ENCODE measurements at places on chromosomes 12 and 14.

DNA sequence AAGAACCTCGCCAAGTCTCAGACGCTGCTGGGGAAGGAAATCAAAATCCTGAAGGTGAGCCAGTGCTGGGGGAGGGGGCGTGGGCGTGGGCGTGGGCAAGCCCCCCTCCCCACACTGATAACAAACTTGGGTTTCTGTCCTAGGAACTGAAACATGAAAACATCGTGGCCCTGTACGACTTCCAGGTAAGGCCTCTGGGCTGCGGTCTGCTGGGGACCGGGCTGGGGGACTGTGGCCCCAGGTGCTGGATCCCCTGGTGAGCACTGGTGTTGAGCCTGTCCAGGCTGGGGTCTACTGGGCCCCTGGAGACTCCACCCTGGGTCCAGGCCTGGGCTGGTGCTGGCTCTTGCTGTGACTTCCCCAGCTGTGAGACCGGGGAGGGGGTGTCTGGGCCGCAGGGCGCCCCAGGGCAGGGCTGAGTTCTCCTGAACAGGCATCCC is 1.2 kb downstream of the ULK1 start:
- no peak for DNase-seq

DNA sequence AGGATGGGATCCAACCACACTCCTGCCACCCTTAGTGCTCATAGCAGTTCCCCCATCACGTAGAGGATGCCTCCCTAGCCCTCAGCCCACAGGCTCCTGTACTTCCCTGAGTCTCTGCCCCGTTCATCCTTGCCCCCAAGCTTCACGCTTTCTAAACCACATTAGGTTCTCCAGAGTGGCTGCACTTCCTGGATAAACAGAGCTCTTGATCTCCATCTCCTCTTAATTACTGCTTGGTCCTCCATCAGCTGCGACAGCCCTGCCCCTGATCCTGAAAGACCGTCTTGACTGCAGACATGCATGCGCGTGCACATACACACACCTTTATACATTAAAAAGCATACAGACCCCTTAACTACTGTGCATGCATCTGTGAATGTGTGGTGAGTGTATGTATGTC is 530.0 kb downstream of the BCL11B start:
- no peak for DNase-seq

- no peak for DNase-seq
Measured at GRCh38 chr12:94126067-94126466, 22.3 kb upstream of the PLXNC1 start.

- no peak for DNase-seq
Measured at GRCh38 chr14:96149131-96149530, 55.5 kb upstream of the BDKRB2 start.

- DNase-seq, result no peak
Measured at GRCh38 chr12:44377443-44378187, 498.5 kb downstream of the NELL2 start.

- DNase-seq, result no peak
Measured at GRCh38 chr12:11667171-11667570, 17.7 kb downstream of the ETV6 start.

GRCh38 chr14:61188978-61189808 is 91.9 kb downstream of the TMEM30B start:
- no peak for DNase-seq

DNA sequence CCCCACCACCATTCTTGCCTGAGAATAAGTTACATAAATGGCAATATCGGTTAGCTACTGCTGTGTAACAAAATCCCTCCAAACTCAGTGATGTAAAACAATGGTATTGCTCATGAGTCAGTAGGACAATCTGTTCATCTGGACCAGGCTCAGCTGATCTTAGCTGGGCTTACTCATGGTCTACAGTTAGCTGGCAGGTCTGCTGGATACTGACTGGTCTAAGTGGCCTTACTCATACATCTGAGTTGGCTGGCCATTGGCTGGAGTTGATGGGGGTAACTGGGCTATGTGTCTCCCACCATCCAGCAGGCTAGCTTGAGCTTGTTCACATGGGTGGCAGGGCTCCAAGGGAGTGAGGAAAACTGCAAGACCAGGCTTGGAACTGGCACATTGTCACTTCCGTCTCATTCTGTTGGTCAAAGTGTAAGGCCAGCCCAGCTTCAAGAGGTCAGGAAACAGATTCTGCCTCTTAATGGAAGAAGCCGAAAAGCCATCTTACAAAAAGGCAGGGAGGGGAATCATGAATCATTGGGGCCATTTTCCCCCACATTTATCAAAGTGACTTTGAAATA is 56.7 kb upstream of the CHGA start:
- no peak for DNase-seq

DNA sequence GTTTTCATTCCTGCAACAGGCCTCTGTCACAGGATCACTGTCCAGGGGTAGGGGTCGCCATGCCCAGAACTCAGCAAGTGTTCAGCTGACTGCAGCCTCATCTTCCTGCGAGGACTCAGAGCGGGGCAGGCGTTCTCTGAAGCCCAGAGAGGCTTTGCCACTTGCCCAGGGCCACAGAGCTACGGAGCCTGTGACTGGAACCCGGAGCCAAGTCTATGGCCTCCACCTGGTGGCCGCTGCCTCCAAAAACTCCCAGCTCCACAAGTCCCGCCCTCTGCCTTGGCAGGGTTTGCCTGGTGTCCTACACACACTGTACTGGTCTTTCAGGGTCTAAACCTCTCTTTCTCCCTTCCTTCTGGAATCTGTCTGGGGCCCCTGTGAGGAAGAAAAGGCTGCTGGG is 8.7 kb upstream of the PPP1R13B start:
- no peak for DNase-seq

DNA sequence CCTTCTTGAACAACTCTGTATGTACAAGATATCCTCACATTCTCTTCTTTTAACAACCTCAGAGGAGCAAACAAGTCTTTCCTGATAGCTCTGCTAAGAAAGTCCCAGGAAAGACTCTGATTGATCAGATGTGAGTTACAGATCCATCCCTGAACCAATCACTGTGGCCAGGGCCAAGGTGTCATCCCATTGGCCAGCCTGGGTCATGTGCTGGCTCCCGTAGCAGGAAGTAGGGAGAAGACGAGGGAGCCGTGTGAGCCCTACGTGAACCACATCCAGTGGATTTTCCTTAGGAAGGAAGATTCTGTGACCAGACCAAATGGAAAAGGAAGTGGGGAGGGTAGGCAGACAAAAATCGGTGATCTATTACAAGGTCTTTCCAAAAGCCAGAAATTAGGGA is 5.6 kb downstream of the P2RX7 start:
- no peak for DNase-seq

DNA sequence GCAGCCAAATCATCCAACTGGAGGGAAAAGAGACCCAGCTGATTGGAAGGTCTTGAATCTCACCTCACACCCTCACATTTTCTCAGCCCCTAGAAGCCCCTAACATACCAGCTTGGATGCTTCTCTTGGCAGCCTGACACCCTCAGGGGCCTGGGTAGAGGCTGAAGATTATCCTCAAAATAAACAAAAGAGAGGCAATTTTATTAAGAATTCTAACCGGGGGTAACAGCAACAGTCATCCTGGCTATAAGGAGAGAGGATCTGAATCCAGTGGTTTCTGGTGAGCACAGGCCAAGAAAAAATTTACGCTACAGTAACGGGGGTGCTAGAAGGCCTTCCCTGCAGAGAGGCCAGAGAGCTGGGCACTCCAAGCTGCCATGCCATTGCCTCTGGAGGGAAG is 21.6 kb downstream of the KRT76 start:
- DNase-seq, result no peak

GRCh38 chr12:106962286-106962685 is 6.6 kb downstream of the TMEM263 start:
- no peak for DNase-seq

Data from DMS79 (cell line).